ENCODE measurements at places on chromosomes 7 and 10. TPM values are rescaled to one million over a fixed set of nuclear protein-coding genes. Genes with fewer than 3 reads are reported as not detected.

DNA sequence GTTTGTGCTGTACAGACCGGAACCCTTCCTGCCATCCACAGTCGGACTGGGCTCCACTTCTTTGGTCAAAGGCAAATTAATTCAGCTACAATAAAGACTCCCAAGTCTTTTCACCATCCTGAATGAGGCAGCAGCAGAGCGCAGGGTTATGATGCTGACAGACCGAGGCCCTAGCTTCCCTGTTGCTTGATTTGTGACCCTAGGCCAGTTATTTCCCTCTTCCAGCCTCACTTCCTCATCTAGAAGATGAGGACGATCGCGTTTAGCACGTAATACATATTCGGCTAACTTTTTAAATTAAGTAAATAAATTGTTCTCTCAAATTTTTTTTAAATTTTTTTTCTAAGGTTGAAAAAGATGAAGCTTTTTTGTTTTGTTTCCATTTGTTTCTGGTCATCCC, 18.1 kb downstream of the ADRB1 start:
- no peak for DNase-seq

DNA sequence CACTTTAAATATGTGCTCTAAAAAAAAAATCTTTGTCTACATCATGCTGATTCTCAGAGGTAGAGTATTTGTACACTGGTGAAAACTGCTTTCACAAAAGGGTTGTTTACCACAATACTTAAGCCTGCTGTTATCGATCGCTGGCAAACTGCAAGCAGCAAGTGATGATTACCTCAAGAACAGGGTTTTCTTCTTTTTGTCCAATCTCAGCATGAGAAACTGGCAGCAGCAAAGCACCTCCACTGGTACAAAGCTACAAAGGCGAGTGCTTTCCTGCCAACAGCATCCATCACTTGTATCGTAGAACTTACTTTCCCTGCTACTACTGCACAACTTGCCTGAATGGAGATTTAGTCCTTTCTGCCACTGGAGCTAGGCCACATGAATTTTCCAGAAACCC, 276.5 kb downstream of the DGKB start:
- no peak for DNase-seq

DNA sequence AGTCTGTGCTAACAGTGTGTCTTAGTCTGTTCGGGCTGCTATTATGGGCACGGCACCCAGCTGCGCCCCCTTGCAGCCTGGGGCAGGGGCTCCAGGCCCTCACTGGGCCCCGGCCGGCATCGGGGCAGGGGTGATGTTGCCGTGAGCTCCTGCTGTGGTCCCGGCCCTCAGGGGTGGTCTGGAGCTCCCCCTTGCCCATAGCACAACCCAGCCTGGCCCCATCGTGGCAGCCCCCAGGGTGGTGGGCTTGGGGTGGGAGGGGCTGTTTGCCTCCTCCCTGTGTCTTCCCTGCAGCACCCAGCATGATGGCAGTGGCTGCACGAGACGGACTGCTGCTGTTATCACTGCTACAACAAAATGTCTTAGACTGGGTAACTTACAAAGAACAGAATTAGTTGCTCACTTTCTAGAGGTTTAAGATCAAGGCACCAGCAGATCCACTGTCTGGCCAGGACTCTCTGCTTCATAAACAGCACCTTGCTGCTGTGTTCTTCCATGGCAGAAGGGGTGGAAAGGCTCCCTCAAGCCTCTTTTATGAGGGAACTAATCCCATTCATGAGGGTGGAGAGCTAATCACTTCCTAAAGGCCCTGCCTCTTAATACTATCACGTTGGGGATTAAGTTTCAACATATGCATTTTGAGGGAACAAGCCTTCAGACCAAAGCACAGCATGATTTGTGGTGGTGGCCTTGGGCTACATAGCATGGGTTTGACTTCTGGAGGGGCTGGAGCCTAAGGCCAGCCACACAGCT, 149.5 kb downstream of the SEC23IP start:
- no peak for DNase-seq

The CYP2C9 gene
- not detected for total RNA-seq

DNA sequence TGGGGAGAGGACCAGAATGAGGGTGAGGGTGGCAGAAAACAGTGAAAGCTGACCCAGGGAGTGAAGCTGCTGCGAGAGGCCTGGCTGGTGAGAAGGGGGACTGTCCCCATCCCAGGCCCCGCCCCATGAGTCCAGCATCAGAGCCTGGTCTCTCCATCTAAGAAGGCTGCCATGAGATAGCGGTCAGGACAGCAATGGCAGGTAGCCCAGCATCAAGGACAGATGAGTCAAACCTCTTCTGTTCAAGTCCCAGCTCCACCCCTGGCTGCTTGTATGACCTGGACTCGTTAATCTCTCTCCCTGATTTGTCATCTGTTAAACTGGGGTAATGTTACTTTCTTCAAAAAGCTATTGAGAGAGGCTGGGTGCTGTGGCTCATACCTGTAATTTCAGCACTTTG, 22.2 kb downstream of the GPNMB start:
- DNase-seq, result no peak

- DNase-seq, result no peak
Measured at GRCh38 chr10:34235164-34235832, 579.8 kb downstream of the PARD3 start.

GRCh38 chr7:31432176-31432575, 81.7 kb upstream of the ITPRID1 start:
- DNase-seq, result no peak

- no peak for DNase-seq
Measured at GRCh38 chr7:2488272-2488645, 12.1 kb upstream of the GRIFIN start.

The TAS2R5 gene
- 1.4 TPM for total RNA-seq

DNA sequence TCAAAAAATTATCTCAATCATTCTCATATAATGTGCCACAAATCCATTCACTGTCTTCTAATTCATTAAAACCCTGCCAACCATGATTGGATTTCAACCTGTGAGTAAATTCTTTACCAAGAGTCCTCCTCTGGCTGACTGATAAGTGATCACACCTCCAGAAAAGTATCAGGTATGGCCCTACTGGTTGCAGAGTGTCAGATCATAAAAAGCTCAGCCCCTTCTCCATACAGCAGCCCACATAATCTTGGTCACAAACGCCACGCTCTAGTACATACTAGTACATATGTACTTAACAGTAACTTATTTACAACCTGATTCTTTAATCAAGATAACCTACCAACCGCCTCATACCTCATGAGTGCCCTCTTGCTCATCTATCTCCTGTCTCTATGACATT, 26.1 kb downstream of the UBE2H start:
- DNase-seq, result no peak
